ENCODE measurements at places on chromosomes 7 and 10. TPM values are rescaled to one million over a fixed set of nuclear protein-coding genes. Genes with fewer than 3 reads are reported as not detected.

The CPA4 gene
- total RNA-seq = not detected

- DNase-seq = no peak
Observed at GRCh38 chr7:79217976-79218626, 235.4 kb downstream of the MAGI2 start.

DNA sequence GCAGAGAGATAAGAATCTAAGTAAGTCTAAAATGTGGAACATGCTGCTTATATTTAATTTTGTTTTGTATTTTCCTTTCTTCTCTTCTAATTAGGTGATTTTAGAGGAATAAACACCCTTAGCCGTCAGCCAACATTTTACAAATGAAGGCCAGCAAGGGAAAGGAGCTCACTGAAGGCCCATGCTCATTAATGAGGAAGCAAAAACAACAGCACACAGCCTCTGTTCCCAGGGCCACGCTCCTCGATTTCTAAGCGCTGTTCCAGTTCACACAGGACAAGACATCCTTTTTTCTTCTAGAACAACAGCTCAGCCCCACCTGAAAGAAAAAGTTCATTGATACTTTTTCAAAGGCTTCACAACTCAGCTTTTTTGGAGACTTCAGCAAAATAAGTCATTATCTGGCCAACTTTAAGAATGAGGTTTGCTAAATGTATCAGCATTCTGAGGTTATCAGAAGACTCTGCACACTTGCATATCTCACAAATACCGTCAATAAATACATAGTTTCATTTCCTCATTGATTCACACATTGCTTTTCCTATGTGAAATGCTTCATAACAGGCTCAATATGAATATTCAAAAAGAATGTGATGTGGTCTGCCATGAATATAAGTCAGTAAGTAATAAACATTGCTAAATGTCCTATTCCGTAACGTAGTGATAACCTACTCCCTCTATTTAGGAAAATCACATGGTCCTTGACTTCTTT is 34.8 kb upstream of the SFMBT2 start:
- no peak for DNase-seq

DNA sequence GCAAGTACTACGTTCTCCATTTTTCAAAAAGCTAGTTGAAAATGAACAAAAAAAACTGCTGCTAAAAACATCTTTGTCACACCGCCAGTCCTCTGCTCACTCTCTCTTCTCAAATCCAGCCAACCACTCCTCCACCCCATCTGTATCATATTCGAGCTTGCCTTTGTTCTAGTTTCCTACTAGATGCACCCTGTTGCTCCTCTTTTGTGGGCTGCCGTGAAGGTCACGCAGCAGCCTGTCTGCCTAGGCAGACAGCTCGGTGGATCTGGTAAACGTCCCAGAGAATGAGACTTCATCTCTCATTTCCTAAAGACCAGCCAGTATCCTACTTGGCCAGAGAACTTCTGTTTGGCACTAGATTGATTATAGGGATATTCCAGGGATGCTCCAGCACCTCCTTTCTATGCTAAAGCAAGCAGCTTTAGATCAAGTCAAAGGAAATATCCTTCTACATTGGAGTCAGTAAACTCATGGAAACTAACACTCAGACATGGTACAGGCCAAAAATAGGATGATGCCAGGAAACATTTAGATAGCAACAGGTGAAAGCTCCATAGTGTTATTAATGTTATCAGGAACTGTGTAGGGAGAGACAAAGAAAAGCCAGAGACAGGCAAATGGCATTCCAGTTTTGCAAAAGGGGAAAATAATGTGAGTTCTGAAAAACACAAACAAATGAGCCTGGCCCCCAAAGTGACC is 8.7 kb upstream of the PLXNA4 start:
- DNase-seq = no peak

GRCh38 chr7:64558781-64559180 is 4.1 kb downstream of the ZNF680 start:
- DNase-seq = no peak

DNA sequence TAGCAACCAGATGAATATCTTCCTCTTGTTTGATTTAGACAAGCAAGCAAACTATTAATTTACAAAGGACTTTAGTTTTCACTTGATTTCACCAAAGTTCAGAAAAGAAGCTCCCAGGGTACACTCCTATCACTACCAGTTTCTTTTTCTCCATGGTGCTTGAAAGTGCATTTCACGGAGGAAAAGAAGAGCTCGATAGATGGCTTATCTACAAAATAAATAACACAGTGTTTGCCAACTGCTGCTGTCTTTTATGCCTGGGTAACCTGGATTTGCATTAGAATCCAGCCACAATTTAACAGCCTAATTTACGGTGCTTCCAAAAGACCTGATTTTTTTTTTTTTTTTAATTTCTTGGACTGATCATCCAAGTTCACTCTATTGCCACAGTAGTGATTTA is 275.7 kb downstream of the GPR37 start:
- DNase-seq = no peak

GRCh38 chr7:101362334-101363195 is at the start of gene COL26A1:
COL26A1 (plus strand) TSS chr7:101362875; CDS start chr7:101363033, 158 bp downstream.
- DNase-seq = no peak

DNA sequence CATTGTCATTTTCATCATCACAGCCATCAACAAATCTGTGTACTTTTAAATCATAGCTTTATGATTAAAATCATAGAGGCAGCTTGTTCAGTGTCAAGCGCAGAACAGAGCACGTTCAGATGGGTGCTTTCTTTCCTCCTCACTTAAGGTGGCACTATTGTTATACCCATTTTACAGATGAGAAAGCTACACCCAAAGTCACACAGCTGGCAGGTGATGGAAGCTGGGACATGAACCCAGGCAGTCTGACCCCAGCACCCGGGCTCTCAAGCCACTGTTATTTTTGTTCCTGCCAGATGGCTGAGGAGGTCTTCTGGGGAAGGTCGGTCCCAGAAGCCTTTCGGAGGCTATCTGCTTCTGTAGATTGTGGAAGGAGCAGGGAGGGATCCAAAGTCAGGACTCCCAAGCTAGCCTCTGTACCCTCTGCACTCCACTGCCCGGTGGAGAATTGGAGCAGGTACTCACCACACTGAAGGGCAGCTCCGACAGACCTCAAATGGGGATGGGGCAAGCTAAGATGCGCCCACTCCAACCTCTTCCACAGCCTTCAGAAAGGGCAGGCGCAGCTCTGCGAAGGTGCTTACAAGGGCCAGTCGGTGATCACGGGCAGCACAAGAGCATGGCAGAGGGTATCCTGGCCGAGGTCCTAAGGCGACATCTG is 610 bp downstream of the AVPI1 start:
- DNase-seq = no peak

- DNase-seq = no peak
Observed at GRCh38 chr10:48996-49395, at the start of gene TUBB8. TUBB8 (minus strand) TSS chr10:49296; CDS start chr10:49238, 58 bp downstream.

DNA sequence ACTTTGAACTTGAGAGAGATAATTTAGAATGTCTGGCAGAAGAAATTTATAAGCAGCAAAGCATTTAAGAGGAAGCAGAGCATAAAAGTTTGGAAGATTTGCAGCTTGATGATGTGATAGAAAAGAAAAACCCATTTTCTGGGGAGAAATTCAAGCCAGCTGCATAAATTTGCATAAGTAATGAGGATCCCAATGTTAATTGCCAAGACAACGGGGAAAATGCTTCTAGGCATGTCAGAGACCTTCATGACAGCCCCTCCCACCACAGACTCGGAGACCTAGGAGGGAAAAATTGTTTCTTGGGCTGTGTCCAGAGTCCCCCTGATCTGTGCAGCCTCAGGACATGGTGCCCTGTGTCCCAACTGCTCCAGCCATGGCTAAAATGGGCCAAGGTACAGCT is 263.6 kb upstream of the POT1 start:
- no peak for DNase-seq

Measured in activated T-helper 2 cell treated with anti-CD3 and anti-CD28 coated beads, Interferon-gamma antibody, Interleukin-2, Interleukin-4, amounts not matched to agents 10 μg/mL and 5 μg/mL and 100 μg/mL, durations not matched to agents 14 hours and 24 hours and 36 hours (primary cell).